ENCODE measurements at places on chromosomes 2 and 18. TPM values are rescaled to one million over a fixed set of nuclear protein-coding genes. Genes with fewer than 3 reads are reported as not detected.

The CABLES1 gene
- total RNA-seq = 5.1 TPM

The ARHGEF4 gene
- total RNA-seq = 2.9 TPM

DNA sequence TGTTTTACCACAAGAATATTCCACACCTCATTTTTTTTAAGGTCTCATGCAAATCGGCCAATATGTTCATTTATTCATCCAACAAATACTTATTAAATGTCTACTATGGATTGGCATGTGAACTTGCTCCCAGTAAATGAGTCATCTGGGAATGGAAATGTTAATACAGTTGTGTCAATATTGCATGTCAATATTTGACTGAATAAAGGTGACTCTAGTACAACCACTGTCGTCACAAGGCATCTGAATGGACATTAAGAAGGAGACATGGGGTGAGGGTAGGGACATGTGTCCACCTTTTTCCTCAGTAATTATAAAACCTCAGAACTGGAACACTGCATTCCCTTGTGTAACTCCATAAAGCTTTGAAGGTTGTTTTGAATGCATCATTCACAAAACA, 365.4 kb downstream of the ADCYAP1 start:
- no peak for DNase-seq

GRCh38 chr2:157336137-157337010, 10.8 kb upstream of the ERMN start:
- peak; percentile 65 for DNase-seq

DNA sequence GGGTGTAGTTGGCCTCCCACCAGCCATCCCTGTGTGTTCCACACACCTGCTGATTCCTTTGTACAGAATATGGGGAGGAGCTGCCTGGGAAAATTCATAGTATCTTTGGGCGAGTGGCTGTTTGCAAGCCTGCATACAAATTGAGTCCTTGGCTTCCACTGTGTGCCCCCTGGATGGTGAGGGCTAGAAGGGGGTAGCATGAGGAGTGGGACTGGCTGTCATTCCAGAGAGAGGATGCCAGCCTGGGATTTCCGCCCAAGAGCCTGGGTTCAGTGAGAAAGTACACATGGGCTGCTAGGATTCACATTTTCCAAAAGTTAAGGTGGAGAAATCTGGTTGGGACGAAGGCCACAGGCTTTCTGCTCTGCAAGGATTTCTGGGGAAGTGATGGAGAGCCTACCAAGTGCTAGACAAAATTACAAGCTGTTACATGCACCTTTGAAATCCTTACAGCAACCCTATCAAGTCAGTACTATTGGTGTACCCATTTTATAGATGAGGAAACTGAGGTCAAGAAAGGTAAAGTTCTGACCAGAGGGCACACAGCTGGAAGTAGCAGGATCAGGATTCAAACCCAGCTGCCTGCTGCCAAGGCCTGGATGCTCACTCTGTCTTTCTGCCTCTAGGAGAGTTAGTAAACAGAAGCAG, 606 bp upstream of the TOGARAM2 start:
- DNase-seq = no peak

DNA sequence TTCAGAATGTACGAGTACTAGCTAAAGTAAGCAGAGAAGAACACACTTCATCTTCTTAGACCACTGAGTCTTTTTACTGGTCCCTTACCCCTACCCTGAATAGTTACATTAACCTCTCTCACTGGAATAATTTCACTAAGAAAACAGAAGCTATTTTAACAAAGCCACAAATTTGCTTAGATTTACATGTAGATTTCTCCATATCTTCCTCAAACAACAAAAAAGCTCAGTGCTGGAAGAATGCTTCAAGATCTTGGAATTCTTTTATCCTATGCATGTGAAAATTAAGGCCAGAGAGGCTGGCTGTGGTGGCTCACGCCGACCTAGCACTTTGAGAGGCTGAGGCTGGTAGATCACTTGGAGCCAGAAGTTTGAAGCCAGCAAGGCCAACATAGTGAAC, 35.2 kb downstream of the MOGAT1 start:
- DNase-seq = no peak

All from thymus (tissue), 14 donors.